Fibroblast of skin of left biceps (primary cell): ENCODE measurements at places on chromosomes 3 and 15.

- DNase-seq, result peak; percentile 2
Measured at GRCh38 chr3:61381745-61382392, 130.6 kb upstream of the FHIT start.

DNA sequence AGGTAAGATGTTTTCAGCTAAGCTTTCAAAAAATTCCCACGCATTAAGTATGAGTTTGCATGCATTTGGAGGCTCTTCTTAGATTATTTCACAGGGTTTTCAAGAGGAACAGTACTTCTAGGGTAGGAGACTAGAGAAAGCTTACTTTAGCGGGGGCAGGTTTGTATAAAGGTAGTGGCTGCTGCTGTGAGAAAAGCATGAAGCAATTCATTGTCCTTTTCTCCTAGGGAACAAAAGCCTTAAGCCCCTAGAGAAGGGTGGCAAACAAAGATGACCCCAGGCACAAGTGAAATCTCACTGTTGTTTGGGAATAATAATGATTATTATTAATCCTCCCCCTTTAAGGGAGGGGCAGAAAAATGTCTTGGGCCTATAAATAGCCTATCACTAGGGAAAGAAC lies 310.7 kb downstream of the DIPK2A start:
- DNase-seq, result no peak

DNA sequence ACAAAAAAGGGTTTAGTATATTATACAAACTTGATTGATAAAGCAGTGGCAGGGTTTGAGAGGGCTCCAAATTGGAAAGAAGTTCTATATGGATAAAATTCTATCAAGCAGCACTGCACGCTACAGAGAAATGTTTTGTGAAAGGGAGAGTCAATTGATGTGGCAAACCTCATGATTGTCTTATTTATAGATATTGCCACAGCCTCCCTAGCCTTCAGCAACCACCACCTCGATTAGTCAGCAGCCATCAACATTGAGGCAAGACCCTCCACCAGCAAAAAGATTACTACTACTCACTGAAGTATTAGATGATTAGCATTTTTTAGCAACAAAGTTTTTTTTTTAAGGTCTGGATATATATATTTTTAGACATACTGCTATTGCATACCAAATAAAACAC lies 296.7 kb downstream of the CHST2 start:
- no peak for DNase-seq

DNA sequence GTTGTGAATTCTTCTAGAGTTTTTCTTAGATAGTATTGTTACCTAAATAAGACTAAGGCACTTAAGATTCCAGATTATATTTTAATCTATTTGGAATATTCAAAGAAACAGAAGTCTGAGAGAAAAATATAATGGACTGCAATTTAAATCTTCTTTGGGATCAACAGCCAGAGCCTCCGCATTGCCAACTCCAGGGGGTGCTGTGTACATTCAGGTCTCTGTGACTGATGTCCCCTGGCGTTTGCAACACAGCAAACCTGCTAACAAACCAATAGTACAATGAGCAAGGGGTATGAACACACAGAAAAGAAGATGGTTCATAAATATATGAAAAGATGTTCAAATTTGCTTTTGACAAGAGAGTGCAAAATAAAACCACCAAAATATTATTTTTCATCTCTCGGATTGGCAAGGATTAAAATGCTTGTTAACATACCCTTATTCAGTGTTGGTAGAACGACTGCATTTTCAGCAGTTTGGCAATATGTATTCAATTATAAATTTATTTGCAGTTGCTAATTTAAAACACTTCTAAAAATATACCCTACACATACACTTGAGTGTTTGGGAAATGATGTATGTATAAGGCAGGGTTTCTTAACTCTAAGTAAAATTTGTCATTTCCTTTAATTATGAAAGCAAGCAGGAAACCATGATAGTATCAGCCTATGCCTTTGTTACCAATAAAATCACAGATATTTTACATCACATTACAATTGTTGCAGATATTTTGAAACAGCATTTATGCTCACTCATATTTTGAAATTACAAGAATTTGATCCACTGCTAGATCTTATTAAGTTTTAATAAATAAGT lies 16.1 kb upstream of the TM4SF1 start:
- no peak for DNase-seq

DNA sequence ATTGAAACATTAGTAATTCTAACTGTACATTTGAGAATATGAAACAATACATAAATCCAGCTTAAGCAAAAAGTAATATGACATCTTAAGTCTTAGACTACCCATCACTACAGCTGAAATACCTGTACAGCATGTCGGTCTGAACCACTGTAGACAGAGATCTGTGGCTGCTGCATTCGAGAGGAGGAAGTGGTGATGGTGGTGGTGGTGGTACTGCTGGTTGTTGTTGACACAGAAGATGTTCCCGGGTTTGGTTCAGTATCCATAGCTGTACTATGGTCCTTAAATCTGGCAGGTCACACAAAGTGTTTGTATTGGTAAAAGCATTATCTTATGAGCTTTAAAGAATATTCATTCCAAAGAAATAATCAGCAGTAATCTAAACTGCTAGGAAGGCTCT lies 2.9 kb downstream of the PHC3 start:
- no peak for DNase-seq

DNA sequence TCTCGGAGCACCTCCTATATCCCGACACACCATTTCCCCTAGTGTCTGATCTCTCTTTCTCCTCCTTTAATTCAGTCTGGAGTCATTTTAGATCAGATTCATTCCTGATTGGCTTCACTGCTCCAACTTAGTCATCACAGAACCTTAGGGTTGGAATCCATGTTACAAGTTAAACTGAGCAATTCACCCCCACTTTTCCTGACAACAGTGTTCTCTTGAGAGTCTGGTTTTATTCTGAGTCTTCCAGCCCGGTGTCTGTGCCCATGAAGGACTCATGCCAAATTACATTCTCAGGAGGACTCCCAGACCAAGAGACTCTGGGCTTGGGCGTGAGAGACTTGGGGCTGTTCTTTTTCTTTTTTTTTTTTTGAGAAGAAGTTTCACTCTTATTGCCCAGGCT lies 57.5 kb downstream of the LPP start:
- peak; percentile 36 for DNase-seq
